Stimulated activated CD4-positive, alpha-beta T cell treated with anti-CD3 and anti-CD28 coated beads, Interleukin-2, amount 100 ng/mL, for 24 hours (primary cell): ENCODE measurements at places on chromosomes 1 and 21.

DNA sequence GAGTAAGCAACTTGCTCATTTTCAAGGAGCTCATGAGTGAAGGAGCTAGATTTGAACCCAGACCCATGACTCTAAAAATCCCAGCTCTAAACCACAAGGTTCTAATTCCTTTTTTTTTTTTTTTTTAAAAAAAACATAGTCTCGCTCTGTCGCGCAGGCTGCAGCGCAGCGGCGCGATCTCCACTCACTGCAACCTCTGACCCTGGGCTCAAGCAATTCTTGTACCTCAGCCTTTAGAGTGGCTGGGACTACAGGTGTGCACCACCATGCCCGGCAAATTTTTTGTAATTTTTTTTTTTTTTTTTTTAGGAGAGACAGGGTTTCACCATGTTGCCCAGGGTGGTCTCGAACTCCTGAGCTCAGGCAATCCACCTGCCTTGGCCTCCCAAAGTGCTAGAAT, 13.8 kb downstream of the SRSF4 start:
- no peak for DNase-seq

- DNase-seq, result no peak
Observed at GRCh38 chr1:6287431-6287886, 26.6 kb upstream of the GPR153 start.

- DNase-seq, result no peak
Observed at GRCh38 chr1:16090076-16090826, 16.8 kb upstream of the FAM131C start.

DNA sequence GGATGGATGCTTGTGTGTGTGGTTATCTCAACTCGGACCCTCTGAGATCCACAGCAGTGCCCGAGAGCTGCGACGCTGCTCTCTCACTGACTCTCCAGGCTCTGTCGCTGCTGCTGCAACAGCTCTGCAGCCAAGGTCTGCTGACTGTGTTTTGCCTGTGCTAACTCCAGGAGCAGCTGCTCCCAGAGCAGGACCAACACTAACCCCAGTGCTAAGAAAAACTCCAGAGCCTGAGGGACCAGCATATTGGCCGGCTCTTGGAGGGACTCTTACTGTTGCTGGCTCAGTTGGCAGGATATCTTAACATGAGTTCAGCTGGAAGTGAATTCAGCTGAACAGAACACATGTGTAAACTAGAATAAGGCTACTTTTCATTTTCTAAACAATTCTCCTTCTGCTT, 4.4 kb downstream of the LCE2C start:
- DNase-seq, result no peak

DNA sequence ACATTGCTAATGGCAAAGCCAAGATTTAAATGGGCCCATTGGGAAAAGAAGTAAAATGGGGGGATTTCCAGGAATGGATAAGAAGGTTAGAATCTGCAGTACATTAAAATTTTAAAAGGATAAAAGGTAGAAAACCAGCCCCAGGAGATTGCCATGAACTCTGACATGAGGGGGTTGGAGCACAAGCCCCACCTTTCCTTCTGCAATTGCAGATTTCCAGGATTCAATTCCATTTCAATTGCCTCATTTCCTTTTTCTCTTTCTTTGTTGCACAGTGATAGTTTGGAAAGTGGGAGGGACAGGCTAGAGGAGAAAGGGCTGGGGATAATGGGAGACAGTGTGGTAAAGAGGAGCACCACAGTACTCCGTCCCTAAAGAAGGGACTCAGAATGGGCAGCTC, 238.5 kb upstream of the RAB4A start:
- DNase-seq, result no peak

DNA sequence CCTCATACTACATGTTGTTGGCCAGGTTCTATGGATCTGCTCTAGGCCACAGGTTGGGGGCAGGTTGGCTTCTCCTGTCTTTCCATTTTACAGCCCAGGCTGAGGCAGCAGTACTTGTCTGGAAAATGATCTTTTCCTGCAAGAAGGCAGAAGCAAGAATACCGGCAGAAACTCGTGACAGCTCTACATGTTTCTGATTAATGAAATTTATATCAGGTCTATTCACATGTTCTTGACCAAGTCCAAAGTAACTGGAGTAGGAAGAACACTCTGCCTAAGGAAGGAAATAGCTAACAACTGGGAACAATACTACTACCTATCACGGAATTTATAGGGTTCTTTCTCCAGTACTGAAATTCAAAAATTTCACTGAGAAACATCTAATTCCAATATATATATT, 98.3 kb downstream of the PLPPR5 start:
- no peak for DNase-seq

GRCh38 chr1:245121523-245121922, 33.3 kb upstream of the KIF26B start:
- DNase-seq, result no peak

DNA sequence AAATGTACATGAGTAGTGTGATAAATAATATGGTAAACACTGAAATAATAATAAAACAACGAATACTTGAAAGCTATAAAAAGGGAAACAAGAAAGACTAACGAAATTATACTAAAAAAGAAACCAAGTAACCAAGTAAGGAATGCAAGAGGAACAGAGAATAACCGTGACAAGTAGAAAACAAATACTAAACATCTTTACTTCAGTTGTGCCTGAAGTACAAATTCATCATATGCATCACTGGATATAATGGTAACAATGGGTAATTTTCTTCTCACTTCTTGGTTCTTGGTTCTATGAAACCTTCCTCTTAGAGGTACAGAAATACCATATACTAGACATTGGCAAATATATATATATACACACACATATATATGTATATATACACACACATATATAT, 1093.6 kb upstream of the B3GALT2 start:
- DNase-seq, result no peak

GRCh38 chr21:25462517-25462971, 144.7 kb downstream of the MRPL39 start:
- no peak for DNase-seq

- DNase-seq, result no peak
Observed at GRCh38 chr1:226903819-226904716, 33.7 kb downstream of the PSEN2 start.

DNA sequence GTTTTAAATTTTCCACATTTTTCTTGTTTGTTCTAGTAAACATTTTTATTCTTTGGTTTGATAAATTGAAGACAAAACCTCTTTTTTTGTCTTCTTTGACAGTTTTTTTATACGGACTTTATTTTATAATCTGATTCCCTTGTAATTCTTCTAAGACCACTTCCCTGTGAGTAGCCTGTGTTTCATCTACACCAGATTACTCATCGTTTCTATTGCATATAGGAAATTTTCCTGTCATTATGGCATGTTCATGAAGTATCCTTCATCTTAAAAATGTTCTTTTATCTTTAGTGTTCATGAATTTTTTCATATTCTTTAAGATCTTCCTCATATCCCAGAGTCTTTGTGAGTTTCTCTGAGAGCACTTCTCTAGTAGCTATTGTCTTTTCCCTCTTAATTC, 109.8 kb downstream of the USP25 start:
- DNase-seq, result no peak

GRCh38 chr1:161182214-161182613, 4.9 kb upstream of the B4GALT3 start:
- peak; percentile 64 for DNase-seq

GRCh38 chr1:25067518-25068251, 137.6 kb upstream of the RUNX3 start:
- no peak for DNase-seq

- no peak for DNase-seq
Observed at GRCh38 chr1:173056365-173056764, 5.6 kb upstream of the TNFSF18 start.

DNA sequence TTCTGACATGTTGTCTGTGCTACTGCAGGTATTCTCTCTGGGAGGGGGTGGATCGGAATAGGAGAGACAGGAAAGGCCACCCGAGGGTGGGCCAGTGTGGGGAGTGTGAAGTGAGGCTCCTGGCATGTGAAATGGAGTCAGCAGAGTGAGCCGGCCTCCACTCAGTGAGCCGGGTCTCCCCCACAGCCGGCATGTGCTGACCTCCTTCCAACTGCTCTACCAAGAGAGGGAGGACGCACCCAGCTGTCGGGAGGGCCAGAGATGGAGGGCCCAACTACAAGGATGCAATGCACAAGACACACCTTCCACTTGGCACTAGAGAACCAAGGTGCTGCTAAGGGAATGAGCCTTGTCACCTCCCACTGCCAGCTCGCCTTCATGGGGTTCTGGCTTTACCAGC, 28.2 kb upstream of the CLSTN1 start:
- DNase-seq, result no peak

DNA sequence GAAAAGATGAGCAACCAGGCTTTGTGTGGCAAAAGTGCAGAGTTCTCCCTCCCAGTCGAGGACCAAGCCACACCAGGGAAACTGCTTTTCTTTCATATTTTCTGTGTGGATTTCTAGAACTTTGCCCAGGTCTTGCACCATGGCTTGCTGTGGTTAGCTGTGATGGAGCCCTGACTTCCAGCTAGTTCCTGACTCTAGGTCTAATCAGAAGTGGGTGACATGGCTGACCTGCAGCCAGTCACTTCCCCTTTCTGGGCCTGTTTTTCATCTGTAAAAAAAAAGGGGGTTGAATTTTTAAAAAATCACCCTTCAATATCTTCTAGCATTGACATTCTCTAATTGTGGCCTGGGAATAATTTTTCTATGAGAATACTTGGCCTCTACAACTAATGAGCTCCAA, 491.2 kb upstream of the USP24 start:
- DNase-seq, result no peak

- DNase-seq, result no peak
Observed at GRCh38 chr1:175129182-175129581, 61.5 kb downstream of the TNN start.

DNA sequence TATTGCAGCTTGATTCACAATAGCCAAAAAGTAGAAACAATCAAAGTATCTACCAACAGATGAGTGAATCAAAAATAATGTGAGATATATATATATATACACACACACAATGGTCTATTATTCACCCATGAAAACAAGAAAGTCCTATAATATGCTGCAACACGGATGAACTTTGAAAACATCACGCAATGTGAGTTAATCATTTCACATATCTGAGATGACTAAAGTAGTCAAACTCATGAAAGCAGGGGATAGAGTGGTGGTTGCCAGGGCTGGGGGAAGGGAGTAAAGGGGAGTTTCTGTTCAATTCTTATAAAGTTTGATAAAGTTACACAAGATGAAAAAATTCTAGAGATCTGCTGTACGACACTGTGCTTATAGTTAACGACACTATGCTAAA, 1234.8 kb downstream of the MRPL39 start:
- DNase-seq, result no peak

GRCh38 chr1:92538413-92539061, 51.8 kb upstream of the GFI1 start:
- DNase-seq, result peak; percentile 46

GRCh38 chr1:226360106-226360746, 47.7 kb downstream of the PARP1 start:
- DNase-seq, result no peak

DNA sequence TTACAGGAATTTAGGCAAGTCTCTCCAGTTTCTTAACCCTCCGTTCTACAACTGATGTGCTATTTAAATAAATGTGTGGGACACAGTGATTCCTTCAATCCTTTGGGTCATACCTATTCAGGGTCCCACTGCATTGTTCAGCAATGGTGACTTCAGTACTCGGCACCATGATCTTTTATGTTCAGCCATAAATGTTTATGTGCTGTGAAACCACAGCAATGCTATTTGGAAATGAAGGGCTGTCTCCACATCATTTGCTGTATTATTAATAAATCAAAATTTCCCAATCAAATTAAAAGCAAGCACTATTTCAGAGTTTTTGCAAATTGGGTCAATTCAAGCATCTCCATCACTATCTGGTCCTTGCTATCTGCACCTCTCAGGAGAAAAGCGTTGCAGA, 84.8 kb downstream of the NR5A2 start:
- no peak for DNase-seq

DNA sequence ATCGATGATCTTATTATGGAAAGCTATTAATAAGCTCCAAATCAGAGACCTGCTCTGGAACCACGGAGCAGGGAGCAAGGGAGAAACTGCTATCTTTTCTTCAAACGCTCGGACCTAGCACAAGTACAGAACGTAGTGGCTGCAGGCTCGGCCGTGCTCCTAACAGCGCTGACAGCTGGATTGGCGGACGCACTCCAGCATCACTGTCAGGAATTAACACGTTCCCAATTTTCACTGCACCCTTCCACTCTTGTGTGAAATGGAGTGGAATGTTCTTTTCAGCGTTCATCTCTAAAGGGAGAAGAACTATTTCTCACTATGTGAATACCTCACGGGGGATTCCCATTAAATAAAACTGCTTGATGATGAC, 106.9 kb downstream of the ZNF281 start:
- DNase-seq, result no peak

DNA sequence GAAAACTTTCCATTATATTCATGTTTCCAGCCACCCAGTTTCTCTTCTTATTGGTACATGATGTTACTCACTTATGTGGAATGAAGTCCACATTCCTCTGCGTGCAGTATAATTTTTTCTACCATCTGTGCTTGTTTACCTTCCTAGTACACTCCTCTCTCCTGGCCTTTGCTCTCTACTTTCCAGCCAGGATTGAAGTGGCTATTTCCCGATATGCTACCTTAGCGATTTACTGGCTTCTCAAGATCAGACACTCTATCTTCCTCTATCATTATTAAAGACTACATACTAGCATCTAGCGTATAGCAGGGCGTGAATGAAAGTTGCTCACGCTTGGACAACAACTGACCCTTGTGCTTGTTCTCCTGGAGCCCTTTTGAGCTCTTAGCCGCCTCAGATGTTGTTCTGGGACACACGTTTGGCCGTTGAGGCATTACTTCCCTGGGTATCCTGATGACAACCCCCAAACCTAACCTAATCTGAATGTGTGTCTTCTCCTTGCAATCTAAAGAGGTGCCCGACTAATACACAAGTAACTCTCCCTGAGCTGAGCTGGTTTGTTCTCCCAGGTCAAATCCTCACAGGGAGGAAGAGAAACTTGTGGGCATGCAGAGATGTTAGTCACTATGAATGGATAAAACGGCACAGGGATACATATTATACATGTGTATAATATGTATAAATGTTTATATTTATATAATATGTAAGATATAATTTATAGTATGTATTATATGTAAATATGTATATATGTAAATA, 13.4 kb upstream of the MTARC2 start:
- DNase-seq, result no peak

- DNase-seq, result no peak
Observed at GRCh38 chr1:169070547-169070946, 35.9 kb upstream of the ATP1B1 start.

DNA sequence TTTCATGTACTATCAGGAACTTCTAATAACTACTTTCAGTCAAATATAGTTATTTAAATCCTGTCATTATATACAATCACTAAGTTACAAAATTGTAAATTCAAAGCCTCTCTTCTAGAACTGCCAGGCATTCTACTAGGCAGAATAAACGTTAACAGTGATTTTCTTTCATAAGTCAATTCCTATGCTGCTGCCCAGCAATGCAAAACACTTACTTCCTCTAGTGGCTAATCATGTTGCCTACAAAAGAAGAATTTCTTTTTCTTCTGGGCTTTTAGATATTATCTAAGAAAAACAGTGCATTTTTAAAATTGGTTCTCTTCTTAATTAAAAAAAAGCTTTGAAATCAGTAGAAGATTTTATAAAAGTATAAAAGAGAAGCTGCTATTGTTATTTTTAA, 509.8 kb upstream of the ADAMTS5 start:
- DNase-seq, result no peak
